ENCODE measurements at places on chromosomes 12 and 14.

- no peak for DNase-seq
Measured at GRCh38 chr12:88691811-88692210, 111.5 kb upstream of the KITLG start.

GRCh38 chr14:51453869-51454268, 197.8 kb upstream of the FRMD6 start:
- DNase-seq, result no peak

GRCh38 chr12:126967152-126967551, 1299.8 kb upstream of the TMEM132C start:
- no peak for DNase-seq

- DNase-seq, result peak; percentile 73
Measured at GRCh38 chr12:55842681-55843429, at the start of gene MMP19. TSS of gene MMP19 (minus strand) at chr12:55842936. CDS start at chr12:55842830, 106 bp downstream.

DNA sequence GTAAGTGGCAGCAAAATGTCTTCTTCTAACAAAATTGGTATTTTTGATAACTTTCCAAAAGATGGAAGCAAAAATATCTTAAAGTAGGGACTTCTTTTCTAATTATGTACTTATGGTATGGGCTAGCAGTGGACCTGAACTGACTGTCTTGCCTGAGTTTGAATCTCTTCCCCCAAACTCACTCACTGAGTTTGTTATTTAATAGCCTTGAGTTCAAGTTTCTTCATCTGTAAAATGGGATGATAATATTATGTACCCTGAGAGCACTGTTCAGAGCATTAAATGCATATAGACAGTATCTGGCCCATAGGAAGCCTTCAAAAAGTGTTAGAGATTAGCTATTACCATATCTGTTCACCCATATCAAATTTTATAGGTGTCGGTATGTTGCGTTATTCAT, 210.4 kb upstream of the NUDT4 start:
- no peak for DNase-seq

DNA sequence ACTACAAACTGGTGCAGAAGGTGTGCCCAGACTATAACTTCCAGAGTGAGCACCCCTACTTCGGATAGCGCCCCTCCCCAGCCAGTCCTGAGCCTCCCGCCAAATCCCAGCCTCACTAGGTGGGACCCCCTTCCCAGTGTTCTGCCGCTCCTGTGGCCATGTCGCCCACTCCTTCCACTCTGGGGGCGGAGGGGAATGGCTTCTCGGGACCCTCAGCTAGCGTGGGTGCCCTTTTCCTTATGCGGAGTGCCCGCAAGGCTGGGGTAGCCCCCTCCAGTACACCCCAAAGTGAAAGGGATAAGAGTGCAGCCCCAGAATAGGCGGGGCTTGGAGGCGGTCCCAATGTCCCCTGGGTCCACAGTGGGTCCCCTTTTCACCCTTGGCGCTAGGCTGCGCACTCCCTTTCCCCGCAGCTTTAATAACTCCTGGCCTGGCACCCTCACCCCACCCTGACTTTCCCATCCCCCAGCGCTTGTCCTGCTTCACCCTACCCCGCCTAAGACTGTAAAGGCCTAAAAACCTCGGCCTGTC, 3.8 kb upstream of the SHMT2 start:
- DNase-seq, result no peak

DNA sequence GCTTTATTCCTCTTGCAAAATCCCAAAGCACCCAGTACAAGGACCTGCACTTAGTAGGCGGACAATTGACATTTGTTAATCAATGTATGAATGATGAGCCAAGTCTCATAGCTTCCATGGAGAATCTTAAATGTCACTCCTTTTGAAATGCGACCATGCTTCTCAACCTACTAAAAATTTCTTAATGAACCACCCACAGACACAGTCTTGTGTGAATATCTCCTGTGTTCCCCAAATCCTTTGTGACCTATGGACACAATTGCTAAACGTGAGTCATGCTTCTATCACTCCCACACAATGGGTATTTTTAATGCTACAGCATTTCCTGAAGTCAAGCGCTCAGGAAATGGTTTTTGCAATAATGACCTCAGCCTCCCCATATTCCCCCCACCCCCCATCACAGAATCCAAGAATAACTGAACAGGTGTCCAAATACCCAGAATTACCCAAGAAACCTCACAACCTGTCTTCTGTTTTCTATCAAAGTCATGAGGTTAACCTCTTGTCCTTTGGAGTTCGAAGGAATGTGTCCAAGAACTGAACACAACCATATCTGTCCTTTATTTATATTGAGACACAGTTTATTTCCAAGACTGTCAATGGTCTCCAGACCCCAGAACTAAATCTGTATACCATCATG, 163.6 kb upstream of the PLEKHG7 start:
- DNase-seq, result peak; percentile 25

- DNase-seq, result no peak
Measured at GRCh38 chr14:80152166-80152565, 59.1 kb downstream of the DIO2 start.

DNA sequence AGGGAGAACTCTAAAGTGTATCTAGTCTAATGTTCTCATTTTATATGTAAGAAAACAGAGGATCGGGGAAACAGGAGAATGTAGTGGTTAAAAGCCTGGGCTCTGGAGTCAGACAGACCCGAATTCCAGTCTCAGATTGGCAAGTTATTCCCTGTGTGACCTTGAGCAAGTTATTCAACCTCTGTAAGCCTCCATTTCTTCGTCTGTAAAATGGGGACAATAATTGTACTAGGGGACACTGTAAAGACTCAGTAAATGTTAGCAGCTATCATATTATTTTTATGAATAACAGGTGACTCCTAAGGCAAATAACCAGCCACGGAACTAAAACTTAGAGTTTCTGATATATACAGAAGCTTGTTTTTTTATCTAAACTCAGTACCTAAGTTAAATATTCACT, 152.1 kb downstream of the APAF1 start:
- no peak for DNase-seq

DNA sequence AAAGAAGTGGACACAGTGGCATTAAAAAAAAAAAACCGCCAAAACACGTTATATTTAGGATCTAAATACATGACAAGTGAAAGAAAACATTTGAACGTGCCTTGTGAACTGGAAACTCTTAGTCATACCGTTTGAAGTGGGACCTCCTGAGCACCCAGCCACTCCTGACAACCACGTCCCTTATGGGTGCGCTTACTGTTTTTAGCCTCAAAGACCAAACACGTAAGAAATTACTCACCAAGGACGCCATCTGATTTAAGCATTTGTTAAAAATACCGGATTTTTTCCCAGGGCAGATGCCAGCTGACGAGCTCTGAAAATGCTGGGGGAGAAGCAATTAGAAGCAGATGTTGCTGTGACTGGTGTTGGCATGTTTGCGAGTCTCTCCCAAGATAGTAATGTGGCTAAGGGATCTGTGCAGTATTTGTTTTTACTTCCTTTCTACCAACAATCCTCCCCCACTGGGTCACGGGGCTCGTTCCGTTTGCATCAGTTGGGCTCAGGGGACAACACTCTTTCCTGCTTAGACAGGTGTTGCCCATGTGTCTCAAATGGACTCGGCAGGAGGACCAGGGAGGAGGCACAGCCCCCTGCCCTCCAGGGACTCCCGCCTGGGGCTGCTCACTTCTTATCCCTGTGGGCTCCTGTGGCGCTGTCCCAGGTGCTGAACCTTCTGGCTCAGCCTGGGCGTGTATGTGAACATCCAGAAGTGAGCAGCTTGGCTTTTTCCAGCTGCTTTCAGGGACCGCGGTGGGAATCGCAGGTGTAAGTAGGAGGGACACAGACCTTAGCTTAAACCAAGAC, 101.0 kb downstream of the BEGAIN start:
- peak; percentile 92 for DNase-seq

Data from AG08395 (cell line).